ENCODE measurements at places on chromosomes 2 and 18.

- no peak for DNase-seq
Observed at GRCh38 chr18:70931942-70932814, 643.3 kb downstream of the SOCS6 start.

DNA sequence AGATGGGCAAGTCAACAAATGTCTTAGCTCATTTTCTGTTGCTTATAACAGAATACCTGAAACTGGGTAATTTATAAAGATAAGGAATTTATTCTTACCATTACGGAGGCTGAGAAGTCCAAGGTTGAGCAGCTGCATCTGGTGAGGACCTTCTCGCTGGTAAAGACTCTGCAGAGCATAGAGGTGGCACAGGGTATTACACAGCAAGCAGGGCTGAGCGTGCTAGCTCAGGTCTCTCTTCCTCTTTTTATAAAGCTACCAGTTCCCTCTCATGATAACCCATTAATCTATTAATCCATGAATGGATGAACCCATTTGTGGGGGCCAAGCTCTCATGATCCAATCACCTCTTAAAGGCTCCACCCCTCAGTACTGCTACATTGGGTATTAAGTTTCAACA lies 109.1 kb downstream of the CDK15 start:
- no peak for DNase-seq

GRCh38 chr2:44707945-44708660 lies 233.4 kb upstream of the SIX3 start:
- no peak for DNase-seq

- no peak for DNase-seq
Observed at GRCh38 chr2:52810460-52810859, 957.1 kb upstream of the CHAC2 start.

DNA sequence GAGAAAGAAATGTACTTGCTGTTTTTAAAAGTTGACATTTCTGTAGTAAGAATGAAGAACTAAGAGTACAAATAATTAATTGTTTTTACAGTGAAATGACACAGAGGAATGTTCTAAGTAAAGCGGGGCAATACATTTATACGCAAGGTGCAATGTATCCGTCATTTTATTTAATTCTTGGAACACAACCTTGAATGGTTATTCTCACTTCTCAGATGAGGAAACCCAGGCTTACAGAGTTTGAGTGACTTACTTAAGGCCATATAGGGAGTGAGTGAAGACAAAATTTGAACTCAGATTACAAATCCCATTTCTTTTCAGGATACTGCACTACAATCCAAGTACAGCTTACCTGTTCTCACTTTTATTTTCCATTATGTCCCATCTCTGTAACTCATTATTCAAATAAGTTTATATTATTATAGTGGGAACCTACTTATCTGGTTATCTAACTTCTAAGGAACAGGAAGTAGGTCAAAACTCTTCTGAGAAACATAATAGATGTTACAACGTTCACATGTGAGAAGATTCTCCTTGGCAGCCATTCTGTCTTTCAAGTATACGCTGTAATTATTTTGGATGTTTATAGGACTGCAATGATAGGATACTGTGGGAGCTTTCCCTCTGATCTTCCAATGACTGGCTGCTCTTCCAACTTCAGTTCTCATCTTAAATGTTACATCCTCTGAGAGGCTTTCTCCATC lies 12.3 kb upstream of the STK17B start:
- no peak for DNase-seq

DNA sequence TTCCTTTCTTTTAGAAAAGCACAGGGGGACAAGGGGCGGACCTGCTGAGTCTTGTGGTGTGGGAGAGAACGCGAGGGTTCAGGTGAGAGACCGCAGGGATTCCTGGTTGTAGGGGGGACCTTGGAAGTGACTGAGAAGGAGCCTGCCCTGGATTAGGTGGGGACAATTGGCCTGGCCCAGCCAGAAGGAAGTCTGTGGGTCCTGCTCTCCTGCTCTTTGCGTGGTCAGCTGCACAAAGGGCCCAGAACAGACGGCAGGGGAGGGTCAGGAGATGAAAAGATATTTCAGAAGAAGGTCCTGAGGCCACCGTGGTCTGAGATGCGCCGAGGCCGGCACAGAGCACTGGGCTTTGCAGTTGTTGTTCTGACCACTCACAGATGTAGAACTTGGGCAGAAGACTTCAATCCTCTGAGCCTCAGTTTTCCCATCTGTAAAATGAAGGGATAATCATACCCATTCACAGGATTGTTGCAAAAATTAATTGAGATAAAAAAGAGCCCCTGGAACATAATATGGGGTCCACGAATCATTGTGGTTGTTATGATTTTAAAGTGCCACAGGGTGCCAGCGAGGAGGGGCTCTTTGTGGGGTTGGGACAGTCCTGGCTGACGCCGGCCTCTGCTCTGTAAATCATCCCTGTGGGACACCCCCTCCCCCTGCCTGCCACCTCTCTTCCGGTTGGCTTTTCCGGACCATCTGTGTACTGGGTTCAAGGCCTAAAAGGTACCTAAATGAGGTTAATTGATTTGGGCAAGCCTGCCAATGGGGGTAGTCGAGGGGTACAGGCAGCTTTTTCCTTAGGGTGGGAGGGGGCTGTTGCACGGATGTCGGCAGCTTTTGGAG lies 1.8 kb downstream of the LPIN1 start:
- DNase-seq, result no peak

- DNase-seq, result no peak
Observed at GRCh38 chr2:240812721-240813120, 7.3 kb downstream of the KIF1A start.

DNA sequence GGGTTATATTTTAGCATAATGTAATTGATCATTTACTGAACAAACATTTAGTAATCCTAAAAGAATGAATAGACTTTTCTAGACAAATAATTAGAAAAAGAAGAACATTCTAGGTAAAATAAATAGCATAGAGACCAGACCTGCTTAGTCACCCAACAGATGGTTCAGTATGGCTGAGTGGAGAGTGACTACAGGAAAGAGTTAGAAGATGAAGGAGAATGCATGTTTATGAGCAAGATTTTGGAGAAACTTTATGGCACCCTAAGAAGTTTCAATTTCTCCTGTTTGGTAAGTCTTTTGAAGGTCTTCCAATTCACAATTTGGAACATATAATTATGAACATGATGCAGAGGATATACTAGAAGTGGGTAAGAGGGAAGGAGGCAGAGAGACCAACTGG lies 32.9 kb downstream of the FAP start:
- DNase-seq, result no peak

All from stimulated activated CD4-positive, alpha-beta T cell treated with anti-CD3 and anti-CD28 coated beads, Interleukin-15, amount 100 ng/mL, for 48 hours (primary cell).